ENCODE measurements at places on chromosomes 5 and 9. TPM values are rescaled to one million over a fixed set of nuclear protein-coding genes. Genes with fewer than 3 reads are reported as not detected.

The TOR1B gene
- total RNA-seq: 19.4 TPM

The TMEM252 gene
- not detected for total RNA-seq

The KCNN2 gene
- 0.21 TPM for total RNA-seq

The PCAT7 gene
- under 0.01 TPM for total RNA-seq

The FAM174A gene
- total RNA-seq: 69.4 TPM

The SHOC1 gene
- not detected for total RNA-seq

The RGS7BP gene
- total RNA-seq: not detected

The INSL4 gene
- not detected for total RNA-seq

The SMIM27 gene
- total RNA-seq: 2.2 TPM

The SYK gene
- 15.2 TPM for total RNA-seq

The FAXDC2 gene
- total RNA-seq: 1.7 TPM

The INSYN2B gene
- 0.43 TPM for total RNA-seq

The ORM2 gene
- not detected for total RNA-seq

The ANKRD31 gene
- total RNA-seq: under 0.01 TPM

The IL9 gene
- not detected for total RNA-seq

The SLC36A2 gene
- total RNA-seq: not detected

The SLC1A3 gene
- 4.6 TPM for total RNA-seq

The FBXO38 gene
- 41.1 TPM for total RNA-seq

The TNFSF15 gene
- 0.21 TPM for total RNA-seq

The STPG3 gene
- not detected for total RNA-seq

The LRRTM2 gene
- not detected for total RNA-seq

The FAM114A2 gene
- total RNA-seq: 24.1 TPM

All from tracheal epithelial cell (primary cell).